ENCODE measurements at places on chromosomes 4 and X.

- DNase-seq: no peak
Measured at GRCh38 chr4:173504181-173504503, 25.9 kb downstream of the HAND2 start.

- no peak for DNase-seq
Measured at GRCh38 chrX:12974305-12974795, 560 bp upstream of the TMSB4X start.

DNA sequence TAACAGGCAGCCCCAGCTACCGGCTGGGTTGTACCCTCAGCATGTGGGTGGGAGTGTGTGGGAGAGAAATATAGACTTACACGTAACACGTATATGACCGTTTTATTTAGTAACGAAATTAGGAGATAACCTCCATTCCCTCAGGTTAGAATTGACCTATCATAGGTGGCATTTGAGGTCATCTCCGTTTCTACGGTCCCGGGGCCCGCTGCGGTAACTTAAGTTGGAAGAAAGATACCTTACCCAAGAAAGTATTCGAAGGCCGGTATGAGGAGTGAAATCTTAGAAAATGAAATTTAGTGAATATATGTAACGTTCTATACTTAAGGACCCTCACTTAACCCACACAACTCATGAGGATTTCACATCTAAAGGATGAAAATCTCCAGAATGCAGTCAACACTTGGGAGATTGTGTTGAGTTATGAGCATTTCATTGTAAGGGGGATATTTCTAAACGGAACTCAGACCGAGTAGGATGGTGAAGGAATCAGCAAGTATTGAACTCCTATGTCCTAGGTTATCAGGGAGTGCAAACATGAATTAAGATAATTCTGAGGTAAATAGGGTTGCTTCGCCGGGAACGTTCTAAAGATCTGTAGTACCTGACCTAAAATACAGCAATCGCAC lies 891 bp downstream of the CISD2 start:
- DNase-seq: no peak

DNA sequence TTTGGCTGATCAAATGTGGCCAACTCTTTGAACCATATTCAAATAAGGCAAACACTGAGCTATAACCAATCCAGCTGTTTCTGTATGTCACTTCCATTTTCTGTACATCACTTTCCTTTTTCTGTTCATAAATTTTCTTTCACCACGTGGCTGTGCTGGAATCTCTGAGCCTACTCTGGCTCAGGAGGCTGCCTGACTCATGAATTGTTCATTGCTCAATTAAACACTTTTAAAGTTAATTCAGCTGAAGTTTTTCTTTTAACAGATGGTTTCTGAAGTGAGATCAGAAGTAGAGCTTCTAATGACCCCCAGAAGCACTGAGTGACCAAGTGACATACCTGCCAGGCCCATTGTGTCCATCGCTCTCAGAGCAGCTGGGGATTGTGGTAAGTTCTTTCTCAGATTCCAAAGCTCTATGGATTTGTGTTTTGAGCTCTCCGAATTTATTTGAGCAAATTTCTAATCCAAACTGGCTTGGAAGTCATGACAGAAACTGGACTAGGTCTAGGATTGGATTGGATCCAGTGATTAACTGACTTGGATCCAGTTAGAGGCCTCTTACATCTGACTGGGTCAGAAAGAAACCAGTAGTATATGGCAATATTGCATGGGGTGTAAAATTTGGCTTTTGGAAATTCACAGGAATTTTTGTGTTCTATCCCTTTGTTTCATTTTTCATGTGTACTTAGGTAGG lies 121.2 kb upstream of the BANK1 start:
- DNase-seq: no peak

- no peak for DNase-seq
Measured at GRCh38 chr4:140869446-140869845, 113.3 kb upstream of the TBC1D9 start.

DNA sequence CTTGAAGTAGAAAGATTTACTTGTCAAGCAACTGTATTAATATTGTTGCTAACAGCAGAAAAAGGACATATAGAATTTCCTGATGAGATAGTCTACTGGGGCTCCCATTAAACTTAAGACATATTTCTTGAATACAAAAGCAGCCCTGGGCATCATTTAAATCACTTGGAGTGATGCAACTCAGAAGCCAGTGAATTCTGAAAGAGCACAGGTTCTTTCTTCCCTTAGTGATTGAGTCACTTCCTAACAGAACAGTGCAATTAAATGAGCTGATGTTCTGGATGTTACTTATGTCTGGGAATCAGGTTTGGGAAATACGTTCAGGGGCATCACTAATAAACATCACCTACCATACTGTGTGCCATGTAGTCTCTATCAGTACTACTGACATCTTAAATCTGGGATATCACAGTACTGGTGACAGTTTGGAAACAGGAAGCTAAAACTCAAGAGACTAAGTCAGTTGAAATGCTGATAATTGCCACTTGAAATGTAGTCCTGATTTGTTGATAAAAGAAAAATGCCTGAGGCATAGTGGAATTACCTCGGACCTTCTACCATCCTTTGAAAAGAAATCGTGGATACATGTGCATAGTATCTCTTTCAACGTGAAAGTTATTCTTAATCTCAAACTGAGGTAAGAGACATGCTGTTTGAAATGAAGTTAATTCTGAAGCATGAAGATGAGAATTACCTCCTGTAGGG lies 249.2 kb upstream of the GPRIN3 start:
- no peak for DNase-seq

DNA sequence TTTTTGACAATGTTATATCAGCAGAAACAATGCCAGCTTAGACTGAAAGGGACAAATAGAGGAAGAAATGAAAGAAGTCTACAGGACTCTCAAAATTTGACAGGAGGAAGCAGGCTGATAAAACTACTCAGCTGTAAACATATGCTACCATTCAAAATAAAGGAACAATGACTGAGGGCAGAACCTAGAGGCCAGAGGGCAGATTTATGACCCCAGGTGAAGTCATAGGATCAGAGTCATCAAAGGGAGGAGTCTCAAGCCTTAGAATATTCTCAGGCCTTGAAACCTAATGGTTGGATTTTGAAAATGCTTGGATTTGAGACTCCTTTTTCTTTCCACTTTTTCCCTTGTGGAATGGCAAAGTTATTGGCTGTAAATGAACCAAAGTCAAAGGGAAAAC lies 17.0 kb upstream of the SYTL5 start:
- DNase-seq: no peak

GRCh38 chrX:10190367-10190766 lies 33.6 kb downstream of the CLCN4 start:
- no peak for DNase-seq

DNA sequence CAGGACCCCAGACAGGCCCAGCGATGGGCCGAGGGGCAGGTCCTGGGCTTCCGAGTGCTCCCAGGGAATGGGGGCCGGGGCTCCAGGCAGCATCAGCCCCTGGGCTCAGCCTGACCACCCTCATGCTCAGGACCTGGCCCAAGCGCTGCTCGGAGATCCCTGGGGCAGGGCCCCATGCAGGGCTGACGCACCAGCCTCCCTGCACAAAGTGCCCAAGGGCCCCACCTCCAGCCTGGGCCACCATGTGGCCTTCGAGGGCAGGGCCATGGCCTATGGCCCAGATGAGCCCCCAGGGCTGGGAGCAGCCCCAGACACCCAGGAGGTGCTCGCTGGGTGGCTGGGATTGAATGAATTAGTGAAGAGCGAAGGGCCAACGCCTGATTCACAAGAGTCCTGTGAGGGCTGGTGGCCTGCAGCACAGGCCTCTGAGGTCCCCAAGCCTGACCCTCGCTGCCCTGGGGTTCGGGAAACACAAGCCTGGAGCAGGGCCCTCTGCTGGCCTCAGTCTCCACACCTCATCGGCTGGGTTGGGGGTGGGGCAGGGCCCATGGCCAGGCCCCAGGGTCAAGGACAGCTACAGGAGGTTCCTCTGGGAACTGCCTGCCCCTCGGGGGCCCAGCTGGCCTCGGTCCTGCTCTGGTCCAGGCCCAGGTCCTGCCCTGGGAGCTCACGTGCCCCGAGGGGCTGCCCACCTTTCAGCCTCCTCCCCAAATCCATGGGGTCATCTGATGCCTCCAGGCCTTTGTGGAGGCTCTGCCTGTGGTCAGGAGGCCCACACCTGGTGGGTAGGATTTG lies 13.3 kb upstream of the FGFR3 start:
- DNase-seq: no peak

DNA sequence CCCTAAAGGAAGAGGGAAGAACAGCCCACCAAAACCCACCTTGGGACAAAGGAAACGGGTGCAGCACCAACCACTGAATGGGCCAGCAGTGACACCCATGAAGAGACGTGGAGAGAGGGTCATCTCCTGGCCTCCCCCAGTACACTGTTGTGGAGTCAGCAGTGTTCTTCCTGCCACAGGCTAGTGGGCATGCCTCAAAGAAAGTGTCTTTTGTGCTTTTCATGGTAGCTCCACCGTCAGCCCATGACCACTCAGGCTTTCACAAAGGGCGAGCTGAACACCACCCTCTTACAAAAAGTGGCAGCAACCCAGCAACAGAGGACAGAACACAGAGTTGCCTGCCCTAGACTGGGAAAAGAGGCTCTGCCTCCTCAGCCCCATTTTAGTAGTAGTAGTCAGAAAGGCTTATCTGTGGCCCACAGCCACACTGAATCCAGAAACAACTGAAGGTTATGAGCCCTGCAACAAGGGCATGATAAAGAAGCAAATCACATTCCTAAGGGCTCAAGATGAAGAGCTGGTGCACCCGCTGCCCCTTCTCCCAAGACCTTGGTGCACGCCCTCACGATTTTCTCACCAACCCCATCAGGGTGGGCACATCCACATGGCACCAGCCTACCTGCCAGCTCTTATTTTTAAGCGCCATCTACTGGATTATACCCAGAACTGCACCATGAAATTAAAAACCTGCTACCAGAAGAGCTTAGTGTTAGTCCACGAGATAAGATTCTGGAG lies 53.1 kb downstream of the RAB28 start:
- DNase-seq: no peak

- no peak for DNase-seq
Measured at GRCh38 chr4:140126261-140126660, 27.7 kb downstream of the MAML3 start.

DNA sequence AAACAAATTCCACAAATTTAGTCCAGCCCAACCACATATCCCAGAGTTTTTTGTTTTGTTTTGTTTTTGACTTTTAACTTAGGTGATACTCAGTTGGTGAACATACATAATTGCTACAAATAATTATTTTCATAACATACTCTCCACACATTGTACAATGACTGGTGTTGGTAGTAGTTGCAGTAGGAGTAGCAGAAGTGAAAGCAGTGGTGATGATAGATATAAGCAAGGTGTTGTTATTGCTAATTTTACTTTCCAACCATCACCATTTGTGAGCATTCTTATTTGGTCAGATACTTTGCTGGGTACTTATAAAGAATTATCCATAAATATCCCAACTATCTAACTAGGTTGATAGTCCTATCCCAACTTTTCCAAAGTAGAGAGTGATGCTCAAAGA lies 47.3 kb downstream of the ARHGAP24 start:
- DNase-seq: no peak

- no peak for DNase-seq
Measured at GRCh38 chr4:60485276-60485675, 714.9 kb upstream of the ADGRL3 start.

- DNase-seq: no peak
Measured at GRCh38 chrX:26192204-26192603, at the start of gene MAGEB6. Gene MAGEB6, plus strand, starts transcription at chrX:26192440. Its CDS starts 1,407 bp downstream, at chrX:26193847.

DNA sequence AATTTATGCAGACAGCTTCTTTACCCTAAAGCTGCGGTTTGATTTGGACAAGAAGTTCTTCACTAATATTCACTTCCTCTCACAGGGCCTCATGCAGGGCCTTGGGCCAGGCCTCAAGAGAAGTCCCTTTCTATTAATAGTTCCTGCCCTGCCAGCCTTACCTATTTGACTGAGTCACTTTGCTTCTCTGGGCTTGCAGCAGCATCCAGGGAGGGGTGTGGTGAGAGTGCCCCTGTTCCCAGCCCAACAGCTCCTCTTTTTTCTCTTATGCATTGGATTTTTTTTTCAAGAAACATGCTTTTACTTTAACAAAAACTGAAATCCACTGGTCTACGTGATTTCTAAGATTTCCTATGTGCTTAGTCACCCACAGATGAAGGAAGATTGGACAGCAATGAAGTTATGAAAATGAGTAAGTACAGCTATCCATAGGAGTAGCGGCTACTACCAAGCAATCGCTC lies 26.7 kb downstream of the FAM156B start:
- no peak for DNase-seq

- DNase-seq: no peak
Measured at GRCh38 chr4:169142906-169143305, 127.8 kb downstream of the SH3RF1 start.

- no peak for DNase-seq
Measured at GRCh38 chr4:119624356-119624755, 4.2 kb downstream of the PDE5A start.

- no peak for DNase-seq
Measured at GRCh38 chrX:80765220-80765625, 44.5 kb downstream of the BRWD3 start.

DNA sequence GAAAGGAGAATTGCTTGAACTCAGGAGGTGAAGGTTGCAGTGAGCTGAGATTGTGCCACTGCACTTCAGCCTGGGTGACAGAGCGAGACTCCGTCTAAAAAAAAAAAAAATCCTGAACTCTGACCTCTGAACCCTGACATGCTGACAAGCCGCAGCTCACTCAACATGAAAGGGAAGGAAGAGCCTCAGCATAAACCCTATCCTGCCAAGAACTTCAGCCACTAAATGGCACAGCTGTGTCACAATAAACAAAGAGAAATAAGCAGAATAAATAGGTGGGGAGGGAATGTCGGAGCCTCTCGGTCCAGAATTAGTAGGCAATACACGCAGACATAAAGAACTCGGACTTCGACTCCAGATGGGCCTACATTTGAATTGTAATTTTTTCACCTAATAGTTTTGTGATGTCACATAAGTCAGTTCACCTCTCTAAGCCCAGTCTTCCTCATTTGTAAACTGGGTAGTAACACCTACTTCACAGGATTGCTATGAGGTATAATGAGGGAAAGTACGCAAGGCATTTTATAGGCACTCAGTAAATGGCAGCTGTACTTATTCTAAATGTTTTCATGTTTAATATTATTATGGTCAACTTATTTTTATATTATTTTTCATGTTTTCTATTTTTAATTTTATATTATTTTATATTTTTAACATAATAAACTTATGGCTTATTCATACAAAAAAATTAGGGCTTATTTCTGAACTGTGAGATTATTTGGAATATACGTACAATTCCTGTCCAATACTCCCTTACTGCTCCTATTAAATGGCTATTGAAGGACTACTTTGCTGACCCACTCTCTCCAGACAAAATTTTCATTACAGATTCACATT lies 243.4 kb downstream of the SCFD2 start:
- DNase-seq: no peak

DNA sequence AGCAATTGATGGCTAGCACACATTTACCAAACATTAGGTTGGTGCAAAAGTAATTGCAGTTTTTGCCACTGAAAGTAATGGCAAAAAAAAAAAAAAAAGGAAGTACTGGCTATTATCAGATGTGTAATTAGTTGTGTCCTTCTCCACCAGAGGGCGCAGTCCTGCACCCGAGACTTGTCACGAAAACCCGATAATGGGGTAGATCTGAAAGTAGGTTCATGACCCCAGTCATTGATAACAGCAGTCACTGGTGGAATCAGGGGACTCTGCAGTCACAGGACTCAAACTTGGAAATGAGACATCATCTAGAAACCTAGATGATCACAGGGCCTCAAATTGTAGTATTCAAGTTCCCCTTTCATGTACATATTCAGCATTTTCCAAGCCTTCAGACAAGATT lies 13.1 kb upstream of the ACOT9 start:
- DNase-seq: peak; percentile 21

- DNase-seq: no peak
Measured at GRCh38 chr4:7147661-7148310, 44.6 kb upstream of the SORCS2 start.

Measured in T-helper 22 cell (primary cell).